ENCODE measurements at places on chromosomes 4 and X. TPM values are rescaled to one million over a fixed set of nuclear protein-coding genes. Genes with fewer than 3 reads are reported as not detected.

- H3K36me3 ChIP-seq = no peaks in the 10 kb centered on the region
- H3K27ac ChIP-seq = no peak overlapping the region
- no peaks in the 10 kb centered on the region for H3K27me3 ChIP-seq
- H3K4me3 ChIP-seq = no peak overlapping the region
Observed at GRCh38 chr4:128470492-128471053, 183.0 kb upstream of the PGRMC2 start.

DNA sequence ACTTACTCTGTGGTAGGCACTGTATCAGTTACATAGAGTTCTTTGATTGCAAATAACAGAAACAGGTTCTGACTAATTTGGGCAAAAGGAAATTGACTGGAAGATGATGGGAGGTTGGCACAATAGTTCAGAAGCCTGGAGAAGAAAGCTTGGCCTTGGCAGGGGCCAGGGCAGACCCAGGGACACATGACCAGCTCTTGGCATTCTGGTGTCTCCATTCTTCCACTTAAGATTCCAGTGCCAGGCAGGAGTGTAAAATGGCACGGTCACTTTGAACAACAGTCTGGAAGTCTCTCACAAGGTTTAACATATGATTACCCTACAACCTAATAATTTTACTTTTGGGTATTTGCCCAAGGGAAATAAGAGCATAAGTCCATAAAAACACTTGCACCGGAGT is 175.9 kb downstream of the BCOR start:
- no peak overlapping the region for H3K4me3 ChIP-seq
- H3K4me1 ChIP-seq = no peaks in the 10 kb centered on the region
- DNase-seq = no peak
- H3K27ac ChIP-seq = no peak overlapping the region
- H3K36me3 ChIP-seq = no peaks in the 10 kb centered on the region
- no peaks in the 10 kb centered on the region for H3K27me3 ChIP-seq

DNA sequence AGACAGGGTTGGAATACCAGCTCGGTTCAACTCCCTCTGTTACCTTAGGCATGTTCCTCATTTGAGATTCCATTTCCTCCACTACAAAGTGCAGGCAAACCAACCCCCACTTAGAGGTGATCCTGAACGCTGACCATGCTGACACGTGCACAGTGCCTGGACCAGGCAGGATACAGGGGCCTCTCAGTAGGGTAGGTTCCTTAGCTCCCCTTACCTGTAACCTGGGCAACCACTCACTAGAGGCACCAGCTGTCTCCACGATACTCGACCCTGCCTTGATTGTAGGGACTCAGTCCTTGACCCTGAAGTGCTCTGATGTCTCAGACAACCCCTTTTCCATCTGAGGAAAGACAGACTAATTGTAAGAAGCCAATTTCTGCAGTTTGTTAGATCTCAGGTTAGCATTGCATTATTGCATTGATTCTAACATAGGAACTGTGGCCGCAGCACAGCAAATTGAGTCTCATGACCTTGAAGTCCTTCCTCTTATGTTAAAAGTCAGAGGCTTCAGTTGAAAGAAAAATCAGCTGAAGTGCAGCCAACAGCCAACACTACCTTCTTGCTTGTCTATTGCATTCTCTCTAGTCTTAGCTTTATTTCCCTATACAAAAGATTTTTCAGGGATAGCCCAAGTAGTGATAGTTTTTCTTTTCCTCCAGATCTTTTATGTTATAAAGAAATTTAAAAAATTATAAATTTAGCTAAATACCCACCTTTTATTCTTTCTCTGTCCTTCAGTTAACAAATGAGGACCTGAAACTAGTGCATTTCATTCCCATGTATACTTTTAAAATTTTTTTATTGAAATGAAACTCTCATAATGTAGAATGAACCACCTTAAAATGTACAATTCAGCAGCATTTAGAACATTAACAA is 11.2 kb upstream of the C1QTNF7 start:
- no peak overlapping the region for H3K27ac ChIP-seq
- no peaks in the 10 kb centered on the region for H3K27me3 ChIP-seq
- peaks cover 4% of the 10 kb centered on the region for H3K4me1 ChIP-seq
- no peak overlapping the region for H3K4me3 ChIP-seq
- no peaks in the 10 kb centered on the region for H3K36me3 ChIP-seq

DNA sequence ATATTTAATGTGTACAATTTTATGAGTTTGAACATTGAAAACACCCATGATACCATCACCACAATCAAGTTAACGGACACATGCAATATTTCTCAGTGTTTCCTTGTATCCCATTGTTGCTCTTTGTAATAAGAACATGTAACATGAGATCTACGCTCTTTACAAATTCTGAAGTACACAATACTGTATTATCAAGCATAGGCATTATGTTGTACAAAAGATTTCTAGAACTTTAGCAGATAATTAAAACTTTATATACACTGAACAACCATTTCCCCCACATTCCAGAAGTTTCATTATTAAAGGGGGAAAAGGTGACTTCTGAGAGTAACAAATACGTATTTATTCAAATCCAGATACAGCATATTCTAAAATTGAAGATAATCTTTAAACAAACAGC is 114.5 kb downstream of the SLC10A7 start:
- H3K4me3 ChIP-seq = no peak overlapping the region
- H3K27ac ChIP-seq = no peak overlapping the region
- H3K4me1 ChIP-seq = no peaks in the 10 kb centered on the region
- DNase-seq = no peak

DNA sequence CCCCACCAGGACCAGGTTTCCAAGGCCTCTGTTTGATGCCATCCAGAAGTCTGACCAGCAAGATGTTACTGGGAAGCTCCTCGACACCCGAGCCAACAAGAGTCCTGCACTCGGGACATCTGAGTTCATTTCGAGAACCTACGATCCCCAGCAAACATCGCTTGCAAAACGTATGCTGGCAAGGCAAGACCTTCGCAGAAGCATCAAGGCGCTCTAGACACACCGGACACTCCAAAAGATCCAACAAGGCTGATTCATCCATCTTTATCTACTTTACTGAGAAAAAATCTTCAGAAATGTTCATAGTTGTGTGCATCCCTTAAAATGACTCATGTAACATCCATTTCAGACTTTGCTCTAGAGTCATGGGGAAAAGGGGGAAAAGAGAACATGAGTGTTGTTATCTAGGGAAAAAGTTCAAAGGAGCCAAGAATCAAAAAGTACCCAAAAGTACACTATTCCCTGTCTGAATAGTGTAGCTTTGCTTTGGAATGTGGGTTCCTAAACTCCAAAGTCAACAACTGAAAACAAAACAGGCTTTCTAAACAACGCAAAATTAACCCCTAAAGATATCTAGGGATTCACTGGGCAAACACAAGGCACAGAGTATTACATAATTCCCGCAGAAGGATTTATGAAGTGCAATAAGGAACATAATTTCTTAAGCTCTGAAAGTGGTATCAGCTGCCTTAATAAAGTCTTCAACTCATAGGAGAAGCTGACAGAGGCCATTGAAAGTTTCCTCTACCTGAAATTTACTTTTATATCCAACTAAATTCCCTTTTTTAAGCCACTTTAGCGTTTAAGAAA is 1.6 kb downstream of the SH3RF1 start:
- peaks cover 15% of the 10 kb centered on the region for H3K4me1 ChIP-seq
- DNase-seq = no peak
- peak overlapping the region; percentile 91 for H3K4me3 ChIP-seq
- peaks cover 6% of the 10 kb centered on the region for H3K36me3 ChIP-seq
- peak overlapping the region; percentile 89 for H3K27ac ChIP-seq

DNA sequence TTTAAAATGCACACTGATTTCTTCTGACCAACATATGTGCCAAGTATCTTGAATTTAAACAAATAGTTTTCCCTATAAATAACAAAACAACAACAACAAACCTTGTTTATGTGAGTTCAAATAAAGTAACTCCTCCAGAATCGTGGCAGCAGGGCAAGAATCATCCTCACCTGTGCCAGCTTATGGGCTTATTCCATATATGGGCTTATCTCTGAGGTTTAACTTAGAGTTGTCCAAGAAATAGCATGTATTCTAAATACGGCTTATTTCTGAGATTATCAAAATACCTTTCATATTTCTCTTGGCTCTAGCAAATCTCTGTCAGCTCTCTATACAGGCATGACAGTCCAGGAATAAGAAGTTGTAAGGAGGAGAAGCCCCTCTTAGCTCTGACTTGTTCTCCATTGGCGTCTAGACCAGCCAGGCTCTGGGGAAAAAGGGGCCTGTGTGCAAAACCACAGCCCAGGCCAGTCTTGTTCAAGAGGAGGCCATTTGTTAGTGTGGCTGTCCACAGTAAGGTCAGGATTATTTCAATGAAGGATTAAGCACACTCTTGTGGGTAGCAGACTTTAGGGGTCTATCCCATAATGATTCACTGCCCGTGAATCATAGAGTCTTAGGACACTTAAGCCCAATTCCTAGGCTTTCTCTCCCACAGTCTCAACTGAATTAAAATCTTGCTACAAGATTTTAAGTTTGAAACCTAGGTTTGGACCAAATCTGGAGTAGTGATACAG is 63.2 kb downstream of the FRAS1 start:
- H3K27ac ChIP-seq = no peak overlapping the region
- H3K4me1 ChIP-seq = no peaks in the 10 kb centered on the region
- no peak for DNase-seq
- no peak overlapping the region for H3K4me3 ChIP-seq

DNA sequence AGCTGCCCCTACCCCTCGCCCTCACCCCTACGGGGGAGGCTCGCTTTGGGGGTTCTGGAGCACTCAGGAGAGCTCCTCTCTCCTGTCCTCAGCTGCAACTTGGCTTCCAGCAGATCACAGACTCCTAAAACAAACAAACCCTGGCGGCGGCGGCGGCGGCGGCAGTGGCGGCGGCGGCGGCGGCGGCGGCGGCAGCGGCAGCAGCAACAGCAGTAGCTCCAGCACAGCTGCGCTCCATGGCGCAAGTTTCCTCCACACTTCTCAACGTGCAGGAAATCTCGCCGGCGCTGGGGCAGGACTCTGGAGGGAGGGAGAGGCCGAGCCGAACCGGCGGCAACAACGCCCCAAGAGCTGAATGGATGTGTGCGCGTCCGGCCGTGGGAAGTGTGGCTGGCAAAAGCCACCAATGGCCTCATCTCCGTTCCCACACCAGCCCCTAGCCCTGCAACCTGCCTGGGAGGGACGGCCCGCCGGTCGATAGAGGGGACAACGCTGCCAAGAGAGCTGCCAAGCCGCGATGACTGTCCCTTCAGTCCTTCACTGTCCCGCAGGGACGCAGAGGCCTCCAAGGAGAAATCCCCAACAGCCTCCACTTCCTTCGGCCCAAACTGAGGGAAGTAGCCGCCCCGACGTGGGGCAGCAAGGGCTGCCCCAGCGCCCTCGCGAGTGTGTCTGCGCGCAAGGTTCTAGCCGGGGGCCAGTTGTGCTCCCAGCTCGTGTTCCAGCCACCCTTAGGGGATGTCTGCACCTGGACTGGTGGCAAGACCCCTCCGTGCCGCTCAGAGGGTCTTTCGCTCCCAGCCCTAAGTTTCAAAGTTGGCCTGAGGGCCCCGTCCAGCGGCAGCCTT is 775 bp downstream of the SHROOM4 start:
- peak overlapping the region; percentile 41 for H3K4me3 ChIP-seq
- DNase-seq = no peak
- no peaks in the 10 kb centered on the region for H3K4me1 ChIP-seq
- H3K36me3 ChIP-seq = no peaks in the 10 kb centered on the region
- H3K27me3 ChIP-seq = no peaks in the 10 kb centered on the region
- peak overlapping the region; percentile 60 for H3K27ac ChIP-seq

The ARHGAP4 gene
- total RNA-seq = 3.9 TPM

- H3K4me3 ChIP-seq = no peak overlapping the region
- no peaks in the 10 kb centered on the region for H3K36me3 ChIP-seq
Observed at GRCh38 chr4:98352940-98353339, 91.8 kb downstream of the RAP1GDS1 start.

DNA sequence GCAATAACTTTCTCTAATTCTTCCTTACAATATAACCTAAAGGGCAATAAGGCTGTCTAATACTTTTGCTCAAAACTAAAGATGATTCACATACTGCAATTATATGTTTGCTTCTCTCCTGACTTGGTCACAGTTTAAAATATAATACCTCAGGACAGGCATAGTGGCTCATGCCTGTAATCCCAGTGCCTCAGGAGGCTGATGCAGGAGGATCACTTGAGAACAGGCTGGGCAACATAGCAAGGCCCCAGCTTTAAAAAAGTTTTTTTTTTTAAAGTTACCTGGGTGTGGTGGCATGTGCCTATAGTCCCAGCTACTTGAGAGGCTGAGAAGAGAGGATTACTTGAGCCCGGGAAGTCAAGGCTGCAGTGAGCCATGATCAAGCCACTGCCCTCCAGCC is 229.7 kb upstream of the GALNT7 start:
- H3K27me3 ChIP-seq = no peaks in the 10 kb centered on the region
- no peaks in the 10 kb centered on the region for H3K36me3 ChIP-seq
- no peak for DNase-seq
- H3K27ac ChIP-seq = no peak overlapping the region
- no peaks in the 10 kb centered on the region for H3K4me1 ChIP-seq

DNA sequence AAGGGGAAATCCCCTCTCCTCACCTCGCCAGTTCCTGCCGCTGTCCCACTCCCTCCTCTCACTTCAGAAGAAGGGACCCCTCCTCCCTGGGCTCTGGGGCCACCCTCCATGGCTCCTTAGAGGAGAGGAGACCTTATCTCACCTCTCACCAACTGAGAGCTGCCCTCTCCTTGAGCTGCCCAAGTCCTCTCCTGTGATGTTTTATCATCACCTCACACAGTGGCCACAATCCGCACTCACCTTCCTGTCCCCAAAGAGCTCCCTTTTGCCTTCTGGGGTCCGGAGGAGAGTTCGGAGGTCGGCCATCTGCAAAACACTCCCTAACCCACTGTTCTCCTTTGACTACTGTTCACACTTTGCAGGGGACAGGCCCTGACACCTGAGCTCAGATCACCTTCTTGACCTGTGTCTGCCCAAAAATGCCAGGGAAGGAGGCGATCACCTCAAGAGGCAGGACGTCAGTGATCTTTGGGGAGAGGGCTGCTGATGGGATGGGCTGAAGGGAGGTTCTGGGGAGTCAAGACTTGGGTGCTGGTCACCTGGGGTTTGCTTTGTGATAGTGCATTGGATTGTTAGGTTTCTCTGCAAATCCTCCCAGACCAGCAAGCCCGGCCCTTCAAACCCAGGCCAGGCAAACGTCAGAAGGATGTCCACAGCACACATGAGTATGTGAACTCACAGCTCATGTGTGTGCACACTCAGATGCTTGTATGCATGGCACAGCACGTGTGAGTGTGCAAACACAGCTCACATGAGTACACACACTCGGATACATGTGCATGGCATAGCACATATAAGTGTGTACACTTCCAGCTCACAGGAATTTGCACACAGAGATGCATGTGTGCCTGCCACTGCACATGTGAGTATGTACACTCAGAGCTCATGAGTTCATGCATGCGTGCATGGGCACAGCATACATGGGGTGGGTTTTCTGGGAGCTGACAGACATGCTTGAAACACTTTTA is 41.8 kb downstream of the HTRA3 start:
- no peaks in the 10 kb centered on the region for H3K36me3 ChIP-seq
- peaks cover 18% of the 10 kb centered on the region for H3K4me1 ChIP-seq
- no peak overlapping the region for H3K27ac ChIP-seq
- DNase-seq = no peak

- no peak overlapping the region for H3K27ac ChIP-seq
- H3K36me3 ChIP-seq = no peaks in the 10 kb centered on the region
- DNase-seq = no peak
- no peaks in the 10 kb centered on the region for H3K4me1 ChIP-seq
Observed at GRCh38 chrX:103158317-103158621, 56.6 kb upstream of the BEX4 start.

Data from esophagus squamous epithelium (tissue), 5 donors.